ENCODE measurements at places on chromosomes 13 and 19.

DNA sequence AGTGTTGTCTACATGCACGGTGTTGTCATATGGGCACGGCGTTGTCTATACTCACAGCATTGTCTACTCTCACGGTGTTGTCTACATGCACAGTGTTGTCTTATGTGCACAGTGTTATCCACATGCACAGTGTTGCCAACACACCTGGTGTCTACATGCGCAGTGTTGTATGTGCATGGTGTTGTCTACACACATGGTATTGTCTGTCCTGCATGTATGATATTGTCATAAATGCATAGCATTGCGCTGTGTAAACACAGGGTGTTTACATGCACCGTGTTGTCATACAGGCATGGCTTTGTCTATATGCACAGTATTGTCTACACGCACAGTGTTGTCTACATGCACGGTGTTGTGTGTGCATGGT is 6.8 kb downstream of the ADPRHL1 start:
- no peak for DNase-seq

DNA sequence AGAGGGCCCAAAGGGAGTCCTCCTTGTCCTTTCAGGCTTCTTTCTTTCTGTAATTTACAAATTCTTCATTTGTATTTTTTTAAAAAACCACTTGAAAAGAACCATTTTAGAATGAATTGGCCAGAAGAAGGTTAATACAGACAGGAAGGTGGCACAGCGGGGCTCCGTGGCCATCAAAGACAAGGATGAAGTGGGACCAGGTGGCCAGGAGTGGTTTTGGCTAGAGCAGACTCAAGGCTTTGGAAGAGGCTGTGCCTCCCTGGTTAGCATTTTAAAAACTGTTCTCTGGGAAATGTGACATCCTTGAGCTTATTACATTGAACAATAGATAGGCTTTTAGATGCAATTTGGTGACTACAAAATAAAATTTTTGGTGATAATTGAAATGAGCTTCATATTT is 48.4 kb downstream of the ATP8A2 start:
- DNase-seq, result no peak

GRCh38 chr19:47056411-47056810 is 8.0 kb upstream of the TMEM160 start:
- DNase-seq, result no peak

GRCh38 chr19:413756-414420 is 4.9 kb upstream of the C2CD4C start:
- DNase-seq, result no peak

DNA sequence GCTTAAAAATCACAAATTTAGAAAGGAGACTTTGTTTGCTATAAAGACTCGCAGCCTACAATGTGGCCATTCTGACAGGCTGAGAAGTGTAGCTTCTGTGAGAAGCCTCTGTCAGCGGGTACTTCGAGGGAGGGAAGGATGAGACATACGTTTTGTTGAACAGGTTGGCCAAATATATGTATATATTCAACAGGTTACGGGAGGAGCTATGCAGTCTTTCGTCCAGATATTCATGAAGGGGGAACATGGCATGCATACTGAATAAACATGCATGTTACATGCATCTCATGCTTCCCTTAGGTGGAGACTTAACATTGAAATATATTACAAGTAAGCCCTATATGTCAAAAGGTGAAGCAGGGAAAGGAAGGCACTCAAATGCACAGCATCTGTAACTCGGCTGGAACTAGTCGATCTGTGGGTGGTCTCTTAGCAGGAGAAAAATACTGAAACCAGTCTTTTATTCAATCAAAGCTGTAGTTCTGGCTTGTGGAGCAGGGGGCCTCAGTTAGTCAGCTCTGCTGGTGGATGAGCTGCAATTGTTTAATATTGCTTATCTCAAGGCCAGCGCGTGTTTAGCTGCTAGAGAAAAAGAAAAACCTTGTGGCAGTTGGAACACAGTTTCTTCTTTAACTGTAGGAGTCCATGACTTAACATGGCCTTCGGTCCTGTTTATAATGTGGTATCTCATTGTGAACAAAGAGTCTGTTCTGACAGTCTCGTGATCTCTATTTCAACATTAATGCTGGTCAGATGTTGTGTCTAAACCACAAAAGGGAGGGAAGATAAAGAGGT is 94.3 kb downstream of the FAM216B start:
- no peak for DNase-seq

DNA sequence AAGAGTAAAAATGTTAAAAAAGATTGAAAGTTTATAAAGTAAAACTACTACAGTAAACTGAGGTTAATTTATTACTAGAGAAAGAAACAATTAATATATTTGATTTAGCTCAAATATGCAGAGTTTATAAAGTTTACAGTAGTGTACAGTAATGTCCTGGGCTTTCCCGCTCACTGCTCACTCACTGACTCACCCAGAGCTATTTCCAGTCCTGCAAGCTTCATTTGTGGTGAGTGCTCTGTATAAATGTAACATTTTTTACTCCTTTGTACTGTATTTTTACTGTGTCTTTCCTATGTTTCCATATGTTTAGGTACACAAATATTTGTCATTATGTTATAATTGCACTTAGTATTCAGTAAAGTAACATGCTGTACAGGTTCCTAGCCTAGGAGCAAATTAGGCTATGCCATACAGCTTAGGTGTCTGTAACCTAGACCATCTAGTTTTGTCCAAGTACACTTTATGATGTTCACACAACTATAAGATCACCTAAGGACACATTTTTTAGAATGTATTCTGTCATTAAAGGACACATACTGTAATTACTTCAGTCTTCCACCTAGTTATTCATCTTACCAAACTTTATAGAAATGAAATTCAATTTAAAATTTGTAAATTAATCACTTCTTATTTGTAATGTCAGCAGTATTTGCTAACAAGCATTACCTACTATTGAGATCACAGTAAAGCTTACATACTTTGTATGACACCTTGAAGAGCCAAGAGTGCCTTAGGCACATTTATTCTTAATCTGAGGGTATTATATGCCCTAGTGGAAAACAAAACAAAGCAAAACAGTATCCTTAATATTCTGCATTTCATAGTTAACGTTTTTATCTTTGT is 683.4 kb downstream of the PCDH9 start:
- no peak for DNase-seq

- DNase-seq, result no peak
Measured at GRCh38 chr13:58630794-58631193, 999.2 kb downstream of the PCDH17 start.

- peak; percentile 40 for DNase-seq
Measured at GRCh38 chr13:80336776-80337287, 4.1 kb downstream of the SPRY2 start.

DNA sequence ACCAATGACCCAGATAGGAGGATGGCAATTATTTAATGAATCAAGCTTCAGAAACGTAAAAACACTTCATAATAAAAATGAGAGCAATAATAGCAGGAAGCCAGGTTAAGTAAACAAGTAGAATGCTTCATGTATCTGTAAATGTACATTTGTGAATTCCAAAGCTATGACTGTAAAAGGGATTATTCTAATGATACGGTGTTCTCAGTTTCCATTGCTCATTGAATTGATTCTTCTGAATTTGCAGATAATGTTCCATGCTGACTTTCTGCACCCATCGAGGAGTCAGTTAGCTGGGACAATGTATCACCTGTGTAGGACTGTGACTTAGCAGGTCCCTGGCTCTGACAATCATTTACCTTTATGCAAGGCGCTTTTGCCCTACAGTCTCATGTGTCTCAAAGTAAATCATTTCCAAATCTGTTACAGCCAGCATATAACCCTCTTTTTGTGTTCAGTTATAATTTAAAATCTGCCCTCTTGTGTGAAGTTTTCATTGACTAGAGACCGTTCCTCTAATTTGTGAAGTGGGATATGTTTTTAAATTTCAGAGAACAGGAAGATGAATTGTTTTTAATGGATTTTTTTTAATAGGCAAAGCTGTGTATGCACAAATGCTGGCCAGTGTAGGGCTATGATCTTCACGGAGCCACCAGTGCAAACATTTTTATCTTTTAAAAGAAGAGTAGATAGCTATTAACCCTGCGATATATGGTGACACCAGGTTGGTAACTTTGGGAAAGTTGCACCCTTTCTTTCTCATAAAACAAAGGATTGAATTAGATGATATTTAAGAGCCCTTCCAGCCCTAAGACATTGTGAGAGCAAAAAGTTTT is 267.1 kb downstream of the KLF5 start:
- no peak for DNase-seq

DNA sequence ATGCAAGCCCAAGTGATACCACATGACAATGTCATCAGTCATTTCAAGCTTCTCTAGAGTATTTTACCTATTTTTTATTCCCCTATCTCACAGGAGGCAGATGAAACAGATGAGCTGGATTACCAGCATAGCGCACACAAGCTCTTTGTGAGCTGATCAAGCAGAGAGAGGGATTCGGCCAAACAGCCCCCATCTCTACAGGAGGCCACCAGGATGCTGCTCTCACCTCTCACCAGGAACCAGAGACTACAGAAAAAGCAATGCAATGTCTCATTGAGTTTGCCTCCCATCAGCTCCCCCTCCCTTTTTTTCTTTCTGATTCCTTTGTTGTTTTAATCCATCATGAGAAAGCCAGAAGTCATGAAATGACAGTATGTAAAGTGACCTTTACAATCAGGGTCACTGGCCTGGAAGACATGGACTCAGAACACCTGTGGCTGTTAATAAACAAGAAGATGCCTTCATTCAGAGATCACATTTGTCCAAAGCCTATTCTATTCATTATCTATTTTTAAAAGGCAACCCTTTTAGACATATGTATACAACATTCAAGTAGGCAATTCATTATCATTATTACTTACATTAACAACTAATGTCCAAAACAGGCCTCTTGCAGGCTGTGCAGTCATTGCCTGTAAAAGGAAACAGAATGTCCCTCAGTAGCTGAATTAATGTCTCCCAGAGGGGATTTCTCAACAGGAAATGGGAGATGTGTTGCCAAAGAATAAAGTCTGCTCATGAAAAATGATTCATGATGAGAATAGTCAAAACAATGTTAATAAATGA is 656.6 kb downstream of the TBC1D4 start:
- DNase-seq, result no peak

GRCh38 chr13:112627161-112627560 is 39.2 kb upstream of the TUBGCP3 start:
- no peak for DNase-seq

DNA sequence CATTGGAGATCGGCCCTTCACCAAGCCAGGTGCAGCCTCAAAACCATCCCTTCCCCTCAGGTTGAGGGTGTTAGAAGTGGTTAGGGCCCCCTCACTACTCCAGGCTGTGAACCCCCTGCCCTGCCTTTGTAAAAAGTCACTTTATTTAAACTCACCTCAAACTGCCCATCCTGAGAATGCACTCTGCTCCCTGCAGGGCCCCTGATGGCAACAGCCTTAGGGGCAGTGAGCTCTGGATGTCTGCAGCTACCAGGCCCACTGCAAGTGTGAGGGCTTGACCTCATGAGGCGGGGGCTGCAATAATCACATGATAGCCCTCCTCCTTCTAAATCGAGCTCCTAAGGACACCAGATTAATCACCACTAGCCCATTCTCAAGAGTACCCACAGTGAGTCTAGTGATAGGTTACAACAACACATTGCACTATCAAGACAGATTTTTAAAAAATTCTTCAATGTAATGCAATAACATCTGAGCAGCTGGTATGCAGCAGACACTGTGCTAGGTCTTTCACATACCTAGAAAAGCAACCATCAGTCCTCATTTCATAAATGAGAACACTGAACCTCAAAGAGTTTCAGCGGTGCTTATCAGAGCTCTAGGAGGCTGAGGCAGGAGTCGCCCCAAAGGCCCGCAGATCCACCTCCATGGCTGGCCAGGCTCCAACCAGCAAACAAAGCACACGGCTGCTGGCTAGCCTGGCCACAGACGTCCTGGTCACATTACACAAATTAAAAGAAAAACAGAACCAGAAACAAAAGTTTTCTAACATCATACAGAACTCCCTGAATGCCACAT is 26.0 kb downstream of the SLC7A1 start:
- DNase-seq, result no peak

- DNase-seq, result no peak
Measured at GRCh38 chr13:39985071-39985470, 329.6 kb downstream of the COG6 start.

DNA sequence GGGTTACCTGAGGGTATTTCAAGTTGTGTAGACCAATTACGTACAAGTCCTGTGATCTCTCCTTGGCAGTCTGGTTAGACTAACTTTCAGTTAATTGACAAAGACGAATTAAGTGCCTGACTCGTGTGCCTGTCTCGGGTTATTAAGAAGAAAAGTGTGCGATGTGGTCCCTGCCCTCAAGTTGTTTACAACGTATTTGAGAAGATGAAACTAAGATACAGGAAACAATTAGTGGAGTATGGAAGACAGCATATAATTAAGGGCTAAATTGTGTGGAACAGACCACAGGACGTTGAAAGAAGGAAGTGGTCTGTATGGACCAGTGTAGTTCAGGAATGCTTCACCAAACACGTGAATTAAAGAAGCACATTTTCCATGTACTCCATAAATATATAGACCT is 49.2 kb downstream of the KLF5 start:
- DNase-seq, result no peak

- no peak for DNase-seq
Measured at GRCh38 chr19:14088634-14089411, 1.7 kb downstream of the SAMD1 start.

All from SW 1271 (cell line).